Activated naive CD8-positive, alpha-beta T cell treated with anti-CD3 and anti-CD28 coated beads, Interleukin-2, amount 50 U/mL, for 24 hours (primary cell): ENCODE measurements at places on chromosomes 12 and 14.
A peak's percentile ranks its signal among the peaks of the same experiment; 100 is the strongest.

DNA sequence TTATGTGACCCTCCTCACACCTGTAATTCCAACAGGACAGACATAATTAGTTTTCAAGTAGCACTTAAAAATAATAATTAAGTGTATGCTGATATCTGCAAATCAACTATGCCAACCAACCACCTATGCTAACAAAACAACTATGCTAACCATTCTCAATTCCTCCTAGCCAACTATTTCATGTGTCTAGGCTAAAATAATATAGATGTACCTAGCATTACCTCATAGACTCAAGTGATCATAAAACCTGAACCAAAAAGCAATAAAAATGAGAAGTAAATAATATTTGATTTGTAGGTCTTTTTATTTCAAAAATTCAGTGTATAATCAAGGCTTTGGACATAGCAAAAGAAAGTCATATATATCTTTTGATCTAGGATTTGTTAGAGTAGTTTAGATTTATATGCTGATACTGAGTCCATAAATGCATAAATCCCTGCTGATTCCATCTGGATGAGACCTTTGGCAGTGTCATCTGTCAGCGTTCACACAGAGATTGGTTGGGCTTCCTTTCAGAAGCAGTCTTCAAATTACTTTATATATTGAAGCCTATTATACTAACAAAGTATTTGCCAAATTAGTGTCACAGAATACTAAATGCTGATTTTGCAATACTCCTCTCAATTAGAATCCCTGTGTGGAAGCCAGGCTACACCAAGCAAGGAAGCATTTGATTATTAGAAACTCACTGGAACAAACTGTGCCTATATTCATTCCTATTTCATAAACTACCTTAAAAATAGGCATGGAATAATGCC lies 101.4 kb upstream of the PPM1H start:
- DNase-seq: no peak

DNA sequence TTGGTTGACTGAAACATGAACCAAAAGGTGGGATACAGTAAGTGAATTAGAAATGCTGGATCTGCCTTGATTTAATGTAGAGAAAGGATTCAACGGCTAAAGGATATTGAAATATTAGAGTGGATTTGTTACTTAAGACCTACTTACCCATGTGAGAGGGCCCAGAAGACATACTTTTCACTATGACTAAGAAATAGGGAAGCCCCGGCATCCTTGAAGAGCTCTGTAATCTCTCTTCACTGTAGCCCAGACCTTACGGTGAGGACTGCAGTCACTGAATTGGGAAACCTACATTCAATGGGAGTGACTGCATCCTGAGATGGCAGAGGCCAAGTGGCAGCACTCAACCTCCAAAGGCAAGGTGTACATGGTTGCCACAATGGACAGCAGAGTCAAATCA lies 52.5 kb downstream of the KANSL2 start:
- DNase-seq: no peak

GRCh38 chr12:52600071-52600470 lies 1.2 kb downstream of the KRT72 start:
- no peak for DNase-seq

GRCh38 chr12:48037267-48037915 lies 33.1 kb upstream of the COL2A1 start:
- DNase-seq: no peak

- no peak for DNase-seq
Observed at GRCh38 chr14:72165229-72165698, 233.0 kb downstream of the RGS6 start.

DNA sequence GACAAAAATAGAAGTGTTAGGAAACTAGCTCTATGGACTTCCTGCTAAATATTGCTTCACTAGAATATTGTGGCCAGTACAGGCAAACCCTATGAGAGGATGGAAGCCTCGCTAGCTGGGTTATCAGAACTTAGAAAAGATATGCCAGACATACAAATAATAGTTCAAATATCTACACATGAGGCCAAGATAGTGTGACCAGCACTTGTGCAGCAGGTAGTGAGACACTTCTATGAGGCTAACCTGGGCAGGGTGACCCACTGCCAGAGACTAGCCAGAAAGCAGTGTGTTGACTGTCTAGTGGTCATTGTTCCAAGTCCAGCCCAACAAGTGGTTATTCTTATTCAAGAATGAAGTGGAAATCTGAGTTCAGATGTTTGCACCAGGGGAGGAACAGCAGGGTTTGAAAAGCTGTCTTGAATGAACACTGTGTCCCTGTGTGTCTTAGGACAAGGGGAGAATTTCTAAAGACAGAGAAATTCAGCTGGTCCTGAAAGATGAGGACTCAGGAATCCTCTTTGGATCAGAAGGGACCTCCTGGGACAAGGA lies 16.3 kb downstream of the TSPAN8 start:
- DNase-seq: no peak

GRCh38 chr12:93785249-93786010 lies 108.3 kb downstream of the CRADD start:
- peak; percentile 47 for DNase-seq

DNA sequence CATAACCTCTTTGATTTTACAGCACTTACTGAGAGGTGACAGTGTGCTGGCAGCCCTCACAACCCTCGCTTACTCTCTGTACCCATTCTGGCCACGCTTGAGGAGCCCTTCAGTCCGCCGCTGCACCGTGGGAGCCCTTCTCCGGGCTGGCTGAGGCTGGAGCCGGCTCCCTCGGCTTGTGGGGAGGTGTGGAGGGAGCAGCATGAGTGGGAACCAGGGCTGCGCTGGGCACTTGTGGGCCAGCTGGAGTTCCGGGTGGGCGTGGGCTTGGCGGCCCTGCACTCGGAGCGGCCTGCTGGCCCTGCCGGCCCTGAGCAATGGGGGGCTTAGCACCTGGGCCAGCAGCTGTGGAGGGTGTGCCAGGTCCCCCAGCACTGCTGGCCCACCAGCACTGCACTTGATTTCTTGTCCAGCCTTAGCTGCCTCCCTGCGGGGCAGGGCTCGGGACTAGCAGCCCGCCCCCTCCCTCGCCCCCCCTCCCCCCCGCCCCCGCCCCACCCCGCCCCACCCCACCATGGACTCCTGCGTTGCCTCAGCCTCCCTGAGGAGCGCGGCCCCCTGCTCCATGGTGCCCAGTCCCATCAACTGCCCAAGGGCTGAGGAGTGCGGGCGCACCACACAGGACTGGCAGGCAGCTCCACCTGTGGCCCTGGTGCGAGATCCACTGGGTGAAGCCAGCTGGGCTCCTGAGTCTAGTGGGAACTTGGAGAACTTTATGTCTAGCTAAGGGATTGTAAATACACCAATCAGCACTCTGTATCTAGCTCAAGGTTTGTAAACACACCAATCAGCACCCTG lies 9.9 kb downstream of the MDGA2 start:
- DNase-seq: no peak

- no peak for DNase-seq
Observed at GRCh38 chr12:108370415-108370814, 31.3 kb upstream of the CMKLR1 start.

GRCh38 chr14:21498540-21499526 lies 12.3 kb downstream of the METTL3 start:
- no peak for DNase-seq

- no peak for DNase-seq
Observed at GRCh38 chr14:64947710-64948611, 5.4 kb upstream of the GPX2 start.

DNA sequence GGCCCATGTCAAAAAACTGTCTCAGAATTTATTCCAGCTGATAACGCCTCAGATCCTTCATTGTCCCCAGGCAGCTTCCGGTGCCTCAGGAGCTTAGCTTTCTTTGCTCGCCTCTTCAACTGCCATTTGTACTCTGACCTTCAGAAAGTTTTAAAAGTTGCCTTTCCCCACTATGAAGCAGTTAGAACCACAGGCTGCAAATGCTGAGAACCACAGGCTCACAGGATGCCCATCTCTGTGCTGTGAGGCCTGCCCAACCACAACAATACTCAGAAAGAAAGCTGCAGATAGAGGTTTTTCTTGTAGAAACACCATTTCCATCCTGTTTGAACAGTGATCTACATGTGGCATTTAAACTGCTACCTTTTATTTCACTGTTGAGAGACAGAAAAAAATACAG lies 131.1 kb downstream of the PRKCH start:
- DNase-seq: peak; percentile 66

GRCh38 chr12:71872401-71872800 lies 32.8 kb downstream of the TBC1D15 start:
- DNase-seq: no peak

GRCh38 chr12:130846369-130846768 lies 7.3 kb upstream of the STX2 start:
- DNase-seq: no peak

GRCh38 chr12:8513256-8513655 lies at the start of gene CLEC4D:
CLEC4D (plus strand) TSS chr12:8513503; CDS start chr12:8513733, 230 bp downstream.
- no peak for DNase-seq
